Kasumi-1 (cell line): ENCODE measurements at places on chromosomes 5 and 9.

DNA sequence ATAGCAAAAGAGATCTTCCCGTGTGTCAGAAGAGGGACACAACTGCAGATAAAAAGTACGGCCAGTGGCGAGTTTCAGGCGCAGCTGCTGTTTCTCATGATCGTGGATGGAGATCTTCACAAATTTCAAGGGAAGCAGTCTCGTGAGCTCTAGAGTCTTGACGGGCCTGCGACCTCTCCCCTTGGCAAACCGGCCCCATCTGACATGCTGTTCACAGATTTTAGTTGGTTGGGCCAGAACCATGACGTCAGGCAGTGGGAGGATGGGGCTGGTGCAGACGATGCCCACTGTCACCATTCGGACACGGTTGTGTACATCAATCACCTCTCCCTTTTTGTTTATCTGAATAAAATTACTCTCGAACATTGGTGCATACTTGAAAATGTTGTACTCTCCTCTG lies 396 bp downstream of the GARIN3 start:
- no peak for DNase-seq

DNA sequence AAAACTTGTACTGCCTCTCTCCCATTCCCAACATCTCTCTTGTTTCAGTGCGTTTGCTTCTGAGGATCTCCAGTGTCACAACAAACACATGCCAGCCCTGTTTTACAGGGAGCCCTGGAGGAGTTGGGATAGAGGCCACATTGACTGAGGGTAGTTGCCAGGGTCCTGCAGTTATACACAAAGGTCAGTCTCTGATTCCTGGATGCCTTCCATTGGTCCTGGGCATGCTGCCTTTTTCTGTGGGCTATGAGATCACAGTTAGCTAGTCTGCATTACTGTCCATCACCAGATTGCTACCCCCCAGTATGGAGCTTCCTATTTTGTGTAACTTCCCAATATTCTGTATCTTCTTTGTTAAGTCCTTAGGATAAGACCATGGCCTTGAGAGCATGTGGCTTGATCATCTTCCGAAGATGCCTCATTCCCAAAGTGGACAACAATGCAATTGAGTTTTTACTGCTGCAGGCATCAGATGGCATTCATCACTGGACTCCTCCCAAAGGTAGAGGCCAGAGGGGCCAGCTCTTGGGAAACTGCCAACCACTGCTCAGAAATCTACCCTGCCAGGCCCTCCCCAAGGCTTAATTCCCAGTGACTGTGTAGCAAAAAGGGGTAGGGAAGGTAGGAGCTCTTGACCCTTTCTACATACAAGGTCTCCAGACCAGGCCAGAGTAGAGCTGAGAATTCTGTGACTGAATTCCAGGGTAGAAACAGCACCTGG lies 9.5 kb downstream of the NUDT2 start:
- no peak for DNase-seq

DNA sequence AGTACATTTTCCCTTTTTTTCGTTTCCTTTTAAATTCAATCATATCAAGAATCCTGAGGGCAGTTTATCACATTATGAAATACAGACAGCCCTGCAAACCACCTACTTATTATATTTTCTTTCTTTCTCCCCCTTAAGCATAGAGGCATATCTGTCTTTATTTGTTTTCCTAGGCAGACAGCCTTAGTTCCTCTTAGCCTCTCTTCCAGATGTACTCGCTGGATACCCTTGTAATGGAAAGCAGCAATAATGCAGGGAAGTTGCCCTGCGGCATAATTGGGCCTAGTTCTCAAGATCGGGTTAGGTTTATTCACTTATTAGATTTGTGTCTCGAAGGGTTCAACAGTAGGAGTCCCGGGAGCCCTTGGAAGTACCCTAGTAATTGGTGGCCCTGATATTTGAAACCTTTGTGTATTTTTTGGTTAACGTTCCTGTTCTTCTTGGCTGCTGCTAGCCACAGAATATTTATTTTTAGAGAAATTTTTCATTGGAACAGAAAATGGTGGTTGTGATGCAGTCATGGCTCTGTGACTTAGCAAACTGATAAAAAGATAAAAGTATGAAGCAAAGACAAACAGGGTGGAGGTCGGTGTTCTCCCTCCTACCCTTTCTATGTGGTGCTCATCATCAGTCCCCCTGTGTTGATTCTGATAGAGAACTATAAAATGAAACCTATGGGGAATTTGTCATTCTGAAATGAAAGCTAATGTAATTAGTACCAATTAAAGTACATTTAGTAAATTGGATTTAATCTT lies 6.4 kb downstream of the TLE4 start:
- peak; percentile 18 for DNase-seq

GRCh38 chr9:89009546-89009840 lies 18.2 kb downstream of the S1PR3 start:
- DNase-seq: no peak

GRCh38 chr5:7494481-7495130 lies 98.7 kb downstream of the ADCY2 start:
- no peak for DNase-seq

- peak; percentile 46 for DNase-seq
These were observed 603.3 kb downstream of the KIF4B start for GRCh38 chr5:155616779-155617392.

- no peak for DNase-seq
These were observed 42.2 kb downstream of the COL5A1 start for GRCh38 chr9:134683714-134684374.

DNA sequence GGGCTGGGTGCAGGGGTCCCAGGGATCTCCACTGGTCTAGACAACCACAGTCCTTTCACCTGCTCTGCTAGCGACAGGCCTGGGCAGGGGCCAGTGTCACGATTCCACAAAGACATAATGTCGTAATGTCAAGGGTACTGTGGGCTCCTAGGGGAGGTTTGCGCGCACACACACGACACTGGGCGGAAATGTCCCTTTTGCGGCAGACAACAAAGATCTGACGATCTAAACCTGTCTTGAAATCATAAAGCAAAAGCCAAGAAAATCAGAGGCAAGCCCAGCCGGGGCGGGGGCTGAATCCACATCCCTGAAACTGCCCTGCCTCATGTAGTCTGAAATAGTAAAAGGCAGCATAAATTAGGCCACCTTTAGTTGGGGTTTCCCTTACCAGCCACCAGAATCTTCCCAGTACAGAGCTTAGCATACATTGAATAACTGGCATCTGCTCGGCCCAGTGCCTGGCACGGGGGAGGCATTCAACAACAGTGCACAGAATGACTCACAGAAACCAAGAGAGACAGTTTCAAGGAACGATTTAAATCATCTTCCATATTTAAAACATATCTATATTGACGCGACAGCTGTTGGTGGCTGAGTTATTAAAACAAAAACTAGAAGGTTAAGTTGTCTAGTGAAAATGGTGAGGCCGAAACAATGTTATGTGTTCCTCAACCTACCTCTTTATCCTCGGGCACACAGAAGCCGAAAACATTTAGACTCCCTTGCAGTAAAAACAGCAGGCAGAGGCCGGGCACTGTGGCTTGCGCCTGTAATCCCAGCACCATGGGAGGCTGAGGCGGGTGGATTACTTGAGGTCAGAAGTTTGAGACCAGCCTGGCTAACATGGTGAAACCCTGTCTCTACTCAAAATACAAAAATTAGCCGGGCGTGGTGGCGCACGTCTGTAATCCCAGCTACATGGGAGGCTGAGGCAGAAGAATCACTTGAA lies 151.0 kb downstream of the MYO10 start:
- peak; percentile 10 for DNase-seq

- no peak for DNase-seq
These were observed 364 bp downstream of the RPS6 start for GRCh38 chr9:19379697-19380046.

- no peak for DNase-seq
These were observed 65.7 kb downstream of the C9orf152 start for GRCh38 chr9:110142253-110142652.

DNA sequence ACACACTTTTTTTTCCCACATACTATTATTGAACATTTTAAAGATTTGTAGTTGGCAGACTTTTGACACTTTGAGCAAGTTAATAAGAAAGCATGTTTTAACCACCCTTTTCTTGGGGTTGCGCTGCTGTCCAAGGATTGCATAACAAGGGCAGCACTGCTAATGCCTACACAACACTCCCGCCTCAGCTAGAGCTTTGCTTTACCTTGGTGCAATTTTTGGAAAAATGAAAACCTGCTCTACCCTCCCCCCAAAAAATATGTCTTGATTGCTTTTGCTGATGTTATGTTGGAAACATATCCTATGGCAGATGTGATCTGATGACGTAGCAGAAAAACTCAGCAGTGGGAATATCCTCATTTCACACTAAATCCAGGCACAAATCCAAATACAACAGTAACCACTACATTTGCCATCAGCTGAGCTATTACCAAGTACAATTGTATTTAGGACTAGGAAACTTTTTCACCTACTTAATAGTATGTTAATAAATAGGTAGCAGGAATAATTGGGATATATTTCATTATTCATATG lies 51.5 kb downstream of the UBE2R2 start:
- no peak for DNase-seq

- peak; percentile 89 for DNase-seq
These were observed 203.8 kb downstream of the SNCAIP start for GRCh38 chr5:122515709-122516431.

DNA sequence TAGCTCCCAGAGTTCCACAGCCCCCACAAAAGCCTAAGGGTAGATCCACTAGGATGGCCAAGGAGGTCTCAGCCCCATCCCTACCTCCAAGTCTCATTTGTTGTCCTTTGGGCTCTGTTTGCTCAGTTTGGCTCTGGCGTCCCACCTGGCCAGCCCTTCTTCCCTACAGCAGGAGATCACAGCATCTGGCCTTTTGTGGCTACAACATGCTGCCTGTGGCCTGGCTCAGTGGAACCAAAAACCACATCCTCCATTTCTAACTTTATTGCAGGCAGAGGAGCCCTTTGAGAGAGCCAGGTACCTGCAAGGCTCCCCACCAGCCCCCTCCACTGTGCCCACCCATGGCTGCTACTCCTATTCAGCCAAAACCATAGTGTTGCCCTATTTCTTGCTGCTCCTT lies 11.4 kb downstream of the JADE2 start:
- DNase-seq: no peak

DNA sequence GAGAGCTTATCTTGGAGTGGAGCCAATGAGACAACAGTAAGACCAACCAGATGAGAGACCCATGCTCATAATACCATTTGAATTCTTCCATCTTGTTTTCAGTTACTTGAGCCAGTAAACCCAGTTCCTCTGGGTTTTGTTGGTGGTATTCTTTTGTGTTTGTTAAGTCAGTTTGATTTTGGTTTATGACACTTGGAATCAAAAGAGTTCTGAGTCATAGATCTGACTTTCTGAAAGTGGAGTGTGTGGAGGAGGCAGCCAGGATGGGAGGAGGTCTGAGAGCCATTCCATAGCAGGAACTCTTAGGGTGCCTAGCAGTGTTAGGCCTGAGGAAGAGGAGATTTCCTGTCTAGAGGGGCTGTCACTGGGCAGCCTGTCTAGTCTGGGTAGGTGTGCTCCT lies 24.6 kb upstream of the PANK3 start:
- no peak for DNase-seq

DNA sequence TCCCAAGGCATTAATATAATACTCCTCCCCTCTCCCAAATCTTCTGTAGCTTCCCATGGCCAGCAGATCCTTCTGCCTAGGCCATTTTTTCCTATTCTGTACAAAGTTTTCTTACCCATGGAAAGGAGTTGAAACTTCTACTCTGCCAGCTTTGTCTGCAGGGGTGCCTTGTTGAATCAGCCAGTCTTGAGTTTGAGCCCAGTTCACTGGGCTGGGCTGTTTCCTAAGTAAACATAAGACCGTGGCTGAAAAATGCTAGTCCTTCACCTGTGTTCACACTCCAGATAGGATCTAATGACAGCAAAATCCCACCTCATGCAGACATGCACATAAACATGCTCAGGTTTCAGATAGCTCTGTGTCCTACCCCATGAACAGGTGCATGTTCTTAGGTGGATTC lies 10.4 kb downstream of the TEX48 start:
- DNase-seq: no peak

DNA sequence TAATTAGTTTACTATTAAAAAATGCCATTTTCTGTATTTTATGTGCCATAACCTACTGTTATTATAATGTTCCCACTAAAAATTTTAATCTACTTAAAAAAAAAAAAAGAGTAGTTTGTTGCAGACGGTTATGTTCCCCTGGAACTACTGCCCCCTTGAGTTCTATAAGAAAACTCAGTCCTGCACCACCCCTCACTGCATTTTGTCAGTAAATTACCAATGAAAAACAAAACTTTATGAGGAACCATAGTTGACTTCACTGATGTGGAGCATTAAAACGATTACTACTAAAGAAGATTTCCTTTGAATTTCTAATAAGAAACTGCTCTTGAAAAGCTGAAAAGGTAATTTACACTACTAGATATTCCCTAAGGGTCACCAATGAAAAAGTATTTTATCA lies 288.7 kb downstream of the FBXL17 start:
- peak; percentile 51 for DNase-seq
